CD8-positive, alpha-beta T cell (primary cell): ENCODE measurements at places on chromosomes 12 and 14. TPM values are rescaled to one million over a fixed set of nuclear protein-coding genes. Genes with fewer than 3 reads are reported as not detected.

P2RX2 gene
- total RNA-seq, result not detected

BEGAIN gene
- 1.9 TPM for total RNA-seq

METTL17 gene
- total RNA-seq, result 88.8 TPM

SIX6 gene
- not detected for total RNA-seq

GCH1 gene
- total RNA-seq, result 30.0 TPM

PRKCH gene
- total RNA-seq, result 433 TPM

FAM186B gene
- 1.0 TPM for total RNA-seq

LALBA gene
- not detected for total RNA-seq

TMEM233 gene
- total RNA-seq, result not detected

PMEL gene
- not detected for total RNA-seq

GRCh38 chr12:44519931-44520330 lies 356.2 kb downstream of the NELL2 start:
- no peak for DNase-seq

DNA sequence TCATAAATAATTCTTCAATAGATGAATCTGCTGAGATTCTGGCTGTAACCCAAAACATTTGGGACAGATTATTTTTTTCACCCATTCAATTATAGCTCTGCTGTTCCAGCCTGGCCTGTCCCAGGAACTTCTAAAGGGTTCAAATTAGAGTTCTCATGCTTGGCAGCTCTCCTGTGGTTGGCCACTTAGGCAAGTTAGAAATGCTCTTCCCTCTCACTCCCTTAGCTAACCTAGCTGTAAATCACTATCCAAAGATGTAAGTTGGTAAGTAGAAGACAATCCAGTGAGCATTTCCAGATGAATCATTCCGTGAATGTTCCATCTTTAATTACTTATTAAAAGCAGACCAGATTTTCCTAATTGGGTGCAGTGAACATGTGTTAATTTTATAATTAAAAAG lies 760.4 kb upstream of the TBX3 start:
- DNase-seq, result no peak

DNA sequence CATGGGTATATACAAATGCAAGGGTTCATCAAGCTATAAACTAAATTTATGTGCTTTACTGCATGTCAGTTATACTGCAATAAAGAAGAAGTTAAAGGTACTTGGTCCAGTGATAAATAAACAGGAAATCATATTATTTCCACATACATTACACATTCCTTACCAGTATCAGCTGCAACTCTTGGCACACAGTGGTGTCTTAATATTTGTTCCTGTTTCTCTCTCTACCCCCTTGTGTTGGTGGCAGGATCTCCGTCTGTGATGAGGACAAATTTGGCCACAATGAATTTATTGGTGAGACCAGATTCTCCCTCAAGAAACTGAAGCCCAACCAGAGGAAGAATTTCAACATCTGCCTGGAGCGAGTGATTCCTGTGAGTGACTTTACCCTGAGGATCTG lies 19.2 kb upstream of the OAS1 start:
- DNase-seq, result no peak

DNA sequence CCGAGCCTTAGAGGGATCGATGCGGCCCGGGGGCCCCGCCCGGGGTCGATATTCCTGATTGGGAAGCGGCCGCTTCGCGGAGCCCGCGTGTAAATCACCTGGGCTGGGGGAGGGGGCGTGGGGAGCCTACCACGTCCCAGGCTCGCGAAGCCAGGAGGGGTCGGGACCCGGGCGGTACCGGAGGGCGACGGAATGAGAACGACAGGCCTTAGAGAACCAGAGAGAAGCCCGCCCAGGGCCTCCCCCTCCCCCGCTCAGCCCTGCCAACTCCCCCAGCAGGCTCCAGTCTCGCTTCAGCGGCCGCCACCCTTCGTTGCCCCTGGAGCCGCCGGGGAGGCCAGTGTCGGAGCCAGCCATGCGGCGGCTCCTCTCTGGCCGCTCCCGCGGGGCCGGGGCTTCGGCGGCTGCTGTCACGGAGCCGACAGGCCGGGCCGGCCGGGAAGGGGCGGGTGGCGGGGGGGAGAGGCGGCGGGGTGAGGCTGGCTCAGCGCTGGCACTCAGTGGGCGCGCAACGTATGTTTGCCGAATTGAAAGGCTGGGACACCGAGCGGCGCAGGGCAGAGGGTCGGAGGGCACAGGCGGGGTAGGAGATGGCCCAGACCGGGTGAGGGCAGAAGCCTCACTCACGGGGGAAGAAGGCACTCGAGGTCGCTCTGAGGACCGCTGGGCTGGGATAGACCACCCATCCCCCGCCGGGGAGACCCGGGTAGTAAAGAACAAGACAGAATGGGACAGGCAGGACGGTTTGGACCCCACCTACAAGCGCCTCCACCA lies 1.4 kb upstream of the DNAJC22 start:
- DNase-seq, result peak; percentile 52

DNA sequence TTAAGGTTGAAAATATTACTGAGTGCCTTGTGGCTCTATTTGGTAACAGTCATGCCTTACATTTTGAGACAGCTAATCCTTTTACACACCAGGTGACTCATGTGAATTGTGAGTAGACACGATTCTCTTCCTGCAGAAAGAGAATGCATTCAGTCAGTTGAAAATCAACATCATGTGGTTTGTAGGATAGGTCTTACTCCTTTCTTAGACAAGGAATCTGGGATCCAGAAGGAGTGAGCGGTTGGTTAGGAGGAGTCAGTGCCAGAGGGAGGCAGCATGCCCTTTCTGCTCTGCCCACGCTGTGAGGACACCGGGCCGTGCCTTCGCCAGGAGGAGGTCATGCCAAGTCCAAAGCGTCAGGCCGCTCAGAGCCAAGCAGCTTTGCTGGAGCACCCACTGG lies 47.6 kb downstream of the TRAF3 start:
- DNase-seq, result no peak

- no peak for DNase-seq
These were observed 7.8 kb upstream of the TUBA1B start for GRCh38 chr12:49138999-49139398.

GRCh38 chr12:83015390-83016217 lies 328.9 kb downstream of the TMTC2 start:
- no peak for DNase-seq

GRCh38 chr12:69459477-69459876 lies 10.7 kb upstream of the FRS2 start:
- no peak for DNase-seq

DNA sequence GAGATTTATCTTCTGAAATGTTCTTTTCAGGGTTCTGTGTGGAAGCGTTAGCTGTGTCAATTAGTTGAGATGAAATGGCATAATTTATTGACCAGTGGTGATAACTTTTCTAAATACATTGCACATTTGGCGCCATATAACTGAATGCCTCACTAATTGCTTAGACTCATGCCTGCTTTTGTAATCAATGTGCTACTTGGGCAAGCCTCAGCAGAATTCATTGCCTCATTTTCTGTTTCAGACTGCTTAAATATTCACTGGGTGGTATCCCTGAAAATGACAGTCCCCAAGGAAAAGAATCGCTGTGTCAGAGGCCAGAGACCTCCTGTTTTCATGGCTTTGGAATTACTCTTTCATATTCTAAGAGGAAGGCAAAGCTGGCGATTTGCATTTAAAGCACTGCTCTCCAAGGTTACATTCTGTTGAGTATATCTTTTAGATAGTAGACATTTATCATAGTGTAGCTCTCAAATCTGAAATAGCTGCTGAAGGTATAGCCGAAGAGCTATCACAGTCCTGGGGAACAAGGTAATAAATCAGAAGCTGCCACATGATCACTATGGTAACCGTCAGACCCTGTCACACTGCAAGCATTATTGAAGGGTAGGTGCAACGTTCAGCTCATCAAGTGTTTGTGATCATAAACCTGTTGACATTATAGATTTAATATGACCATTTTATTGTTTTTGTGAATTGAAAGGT lies 297.3 kb upstream of the E2F7 start:
- DNase-seq, result no peak

DNA sequence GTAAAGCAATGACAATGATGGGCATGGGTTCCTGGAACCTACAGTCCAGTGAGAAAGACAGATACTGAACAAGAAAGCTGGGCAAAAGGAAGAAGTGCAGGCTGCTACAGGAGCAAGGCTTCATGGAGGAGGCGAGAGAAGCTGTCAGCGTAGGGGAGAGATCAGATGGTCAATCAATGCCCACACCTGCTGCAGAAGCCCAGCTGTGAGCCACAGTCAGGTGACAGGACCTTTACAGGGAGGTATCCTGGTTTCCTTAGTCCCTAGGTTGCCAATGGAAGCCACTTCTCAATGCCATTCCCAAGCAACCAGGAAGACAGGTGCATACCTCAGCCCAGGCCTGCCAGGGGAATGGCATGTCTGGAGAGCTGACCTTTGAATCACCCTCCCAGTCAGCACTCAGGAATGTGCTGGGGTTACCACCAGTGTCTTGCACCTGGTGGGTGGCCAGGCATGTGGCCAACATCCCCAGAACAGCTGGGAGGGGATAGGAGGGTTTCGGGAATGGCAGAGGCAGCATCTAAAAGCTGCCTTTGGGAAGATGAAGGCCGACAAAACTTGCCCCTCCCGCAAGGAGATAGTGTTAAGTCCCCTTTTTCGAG lies 170.3 kb downstream of the TTC7B start:
- no peak for DNase-seq
